ENCODE measurements at places on chromosomes 7 and 10.

DNA sequence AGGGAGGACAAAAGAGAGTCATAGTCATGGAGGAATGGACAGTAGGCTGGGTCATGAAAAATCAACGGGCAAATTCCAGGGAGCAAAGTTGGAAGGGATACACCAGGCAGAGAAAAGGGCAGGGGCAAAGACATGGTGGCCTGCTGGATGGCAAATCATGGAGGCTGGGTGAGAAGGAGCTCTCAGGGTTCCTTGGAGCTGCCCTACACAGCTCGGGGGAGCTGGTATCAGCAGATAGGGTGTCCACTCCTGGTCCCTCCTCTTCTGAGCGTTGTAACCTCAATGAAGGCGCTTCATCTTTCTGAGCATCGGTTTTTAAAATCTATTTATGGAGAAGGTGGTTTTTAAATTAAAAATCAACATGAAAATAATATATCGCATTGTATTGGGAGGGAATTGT is 27.9 kb upstream of the EIF5AL1 start:
- no peak for DNase-seq

GRCh38 chr10:31158011-31158658 is 126.5 kb upstream of the ZNF438 start:
- DNase-seq, result no peak

DNA sequence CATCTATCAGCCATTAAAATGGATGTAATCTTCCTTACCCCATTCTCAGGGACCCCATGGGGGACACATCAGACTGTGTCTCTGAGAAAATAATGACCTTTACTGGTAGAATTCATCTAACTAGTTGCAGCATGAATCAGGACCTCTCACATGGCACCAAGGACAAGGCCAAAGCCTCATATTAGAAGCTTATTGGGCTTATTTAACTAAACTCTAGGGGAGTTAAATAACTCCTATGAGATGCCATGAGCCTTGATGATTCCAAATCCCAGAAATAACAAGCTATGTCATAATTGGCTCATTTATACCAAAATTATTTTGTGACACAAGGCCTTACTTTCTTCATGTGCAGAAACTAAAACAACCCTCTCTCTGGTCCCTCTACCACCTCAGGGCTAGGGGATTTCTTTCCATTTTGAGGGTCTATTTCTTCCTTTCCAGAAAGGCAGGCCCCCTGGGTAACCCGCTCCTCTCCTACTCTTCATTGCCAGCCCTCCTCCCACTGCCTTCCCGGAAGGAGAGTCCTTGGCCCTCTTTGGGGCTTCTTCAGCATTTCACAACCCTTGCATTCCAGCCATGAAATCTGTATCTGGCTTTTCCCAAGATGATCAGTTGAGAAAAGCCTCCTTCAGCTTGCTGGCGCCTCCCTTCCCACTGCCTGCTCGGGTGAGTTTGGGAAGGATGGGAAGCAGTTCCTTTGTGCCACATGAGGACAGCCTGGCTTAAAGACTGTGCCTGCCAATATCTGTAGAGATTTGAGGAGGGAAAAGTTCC is 41.8 kb upstream of the TRIM8 start:
- DNase-seq, result no peak

GRCh38 chr7:65251851-65252620 is 121.6 kb upstream of the ZNF92 start:
- DNase-seq, result peak; percentile 97

DNA sequence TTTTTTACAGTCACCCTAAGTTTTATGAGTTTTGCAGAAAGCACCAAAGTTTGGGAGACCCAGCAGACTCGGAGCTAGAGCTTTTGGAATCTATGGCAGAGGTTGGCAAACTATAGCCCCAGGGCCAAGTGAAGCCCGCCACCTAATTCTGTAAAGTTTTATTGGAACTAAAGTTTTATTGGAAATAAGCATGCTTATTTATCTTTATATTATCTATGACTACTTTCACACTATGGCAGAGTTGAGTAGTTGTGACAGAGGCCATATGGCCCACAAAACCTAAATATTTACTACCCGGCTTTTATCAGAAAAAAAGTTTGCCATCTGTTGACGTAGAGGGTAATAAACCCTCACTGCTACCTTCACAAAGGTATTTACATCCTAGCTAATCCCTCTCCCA is 267.6 kb downstream of the GPAM start:
- no peak for DNase-seq
